H1 (cell line): ENCODE measurements at places on chromosomes 7 and 10. TPM values are rescaled to one million over a fixed set of nuclear protein-coding genes. Genes with fewer than 3 reads are reported as not detected.

DNA sequence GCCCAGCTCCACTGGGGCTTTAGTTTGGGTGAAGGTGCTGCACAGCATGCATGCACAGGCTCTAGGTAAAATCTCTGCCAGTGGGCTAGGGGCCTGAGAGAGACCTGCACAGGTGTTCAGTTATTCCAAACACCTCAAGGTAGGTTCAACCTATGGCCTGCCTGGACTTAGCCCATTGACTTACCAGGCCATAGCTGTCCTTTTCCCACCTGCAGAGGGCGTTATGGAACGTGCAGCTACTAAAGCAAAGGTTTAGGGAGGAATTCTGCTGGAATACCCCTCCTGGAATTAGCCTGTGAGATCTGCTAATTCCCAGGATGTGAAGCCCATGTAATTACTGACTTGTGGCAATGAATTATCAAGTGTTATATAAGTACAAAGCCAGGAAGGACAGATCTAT lies 3.6 kb downstream of the VWC2 start:
- DNase-seq = no peak
- no peak overlapping the region for H3K27ac ChIP-seq
- H3K4me1 ChIP-seq = no peaks in the 10 kb centered on the region
- H3K27me3 ChIP-seq = peaks cover 50% of the 10 kb centered on the region
- no peak overlapping the region for H3K4me3 ChIP-seq

DNA sequence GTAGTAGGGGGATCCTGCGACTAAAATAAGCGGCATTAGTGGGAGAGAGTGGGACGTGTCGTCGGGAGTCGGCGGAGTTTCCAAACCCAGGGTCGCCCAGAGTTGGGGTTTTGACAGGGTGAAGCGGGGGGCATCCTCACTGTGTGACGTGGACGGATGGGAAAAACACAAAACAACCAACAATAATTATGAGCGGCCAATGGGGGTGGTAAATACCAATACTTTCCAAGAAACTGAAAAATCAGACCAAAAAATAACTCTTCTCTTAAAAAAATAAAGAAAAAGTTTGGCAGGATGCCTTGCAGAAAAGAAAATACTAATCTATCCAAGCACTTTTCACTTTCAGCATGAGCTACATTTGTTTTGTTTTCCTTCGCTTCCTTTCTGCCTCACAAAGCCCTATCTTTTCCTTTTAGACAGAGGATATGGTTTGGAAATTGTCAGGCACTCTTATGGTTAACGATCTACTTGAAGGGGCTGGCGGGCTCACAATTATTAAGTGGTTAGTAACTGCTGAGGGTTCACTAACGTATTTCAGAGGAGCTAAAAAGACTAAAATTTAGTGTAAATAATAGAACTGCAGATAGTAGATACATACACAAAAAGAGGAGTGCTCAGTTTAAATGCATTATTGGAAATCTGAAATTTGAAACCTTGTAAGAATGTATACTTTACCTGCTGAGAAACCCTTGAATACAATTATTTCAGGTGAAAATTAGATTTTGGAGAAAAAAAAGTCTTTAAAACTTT lies 802 bp upstream of the CDK6 start:
- H3K27me3 ChIP-seq = no peaks in the 10 kb centered on the region
- H3K36me3 ChIP-seq = no peaks in the 10 kb centered on the region
- H3K4me3 ChIP-seq = peak overlapping the region; percentile 67
- DNase-seq = no peak
- H3K4me1 ChIP-seq = peaks cover 3% of the 10 kb centered on the region
- no peak overlapping the region for H3K27ac ChIP-seq

- no peaks in the 10 kb centered on the region for H3K27me3 ChIP-seq
- H3K36me3 ChIP-seq = no peaks in the 10 kb centered on the region
- H3K4me3 ChIP-seq = no peak overlapping the region
- H3K27ac ChIP-seq = no peak overlapping the region
These were observed 55.5 kb downstream of the SYPL1 start for GRCh38 chr7:106056513-106057203.

DNA sequence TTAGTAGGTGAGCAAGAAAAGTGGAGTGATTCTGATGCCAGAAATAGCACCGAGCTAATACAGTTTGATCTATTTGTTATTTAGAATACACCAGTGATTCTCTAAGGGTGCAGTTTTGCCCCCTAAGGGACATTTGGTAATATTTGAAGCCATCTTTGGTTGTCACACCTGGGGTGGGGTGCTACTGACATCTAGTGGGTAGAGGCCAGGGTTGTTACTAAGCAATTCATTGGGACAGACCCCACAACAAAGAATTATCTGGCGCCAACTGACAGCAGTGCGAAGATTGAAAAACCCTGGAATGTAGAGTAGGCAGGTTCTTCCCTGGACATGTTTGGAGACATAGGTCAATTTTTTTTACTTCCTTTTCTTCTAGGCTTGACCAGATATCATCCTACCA lies 14.6 kb downstream of the PALS2 start:
- no peak overlapping the region for H3K27ac ChIP-seq
- no peak overlapping the region for H3K4me3 ChIP-seq
- H3K4me1 ChIP-seq = no peaks in the 10 kb centered on the region
- no peaks in the 10 kb centered on the region for H3K27me3 ChIP-seq

DNA sequence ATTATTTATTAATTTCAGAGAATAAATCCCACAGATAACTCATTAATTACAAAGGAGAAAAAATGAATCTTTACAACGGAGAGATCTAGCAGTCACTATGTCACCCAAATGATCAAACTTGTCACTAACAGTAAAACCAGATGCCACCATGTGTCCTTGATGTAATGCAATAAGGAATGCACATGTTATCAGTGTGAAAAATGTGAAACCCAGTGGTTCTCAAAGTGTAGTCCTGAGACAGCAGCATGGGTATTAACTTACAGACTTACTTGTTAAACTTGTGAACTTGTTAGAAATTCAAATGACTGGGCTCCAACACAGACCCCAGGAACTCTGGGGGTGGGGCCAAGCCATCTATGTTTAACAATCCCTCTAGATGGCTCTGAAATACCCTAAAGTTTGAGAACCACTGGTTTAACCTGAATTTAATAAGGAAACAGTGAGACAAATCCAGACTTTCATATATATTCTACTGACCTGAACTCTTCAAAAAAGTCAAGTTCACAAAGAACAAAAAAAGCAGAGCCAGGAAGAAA lies 77.4 kb downstream of the RNLS start:
- no peak overlapping the region for H3K4me3 ChIP-seq
- peak; percentile 10 for DNase-seq
- no peak overlapping the region for H3K27ac ChIP-seq

GRCh38 chr10:68047122-68047521 lies 28.0 kb downstream of the HERC4 start:
- H3K27ac ChIP-seq = no peak overlapping the region
- no peak overlapping the region for H3K4me3 ChIP-seq
- no peaks in the 10 kb centered on the region for H3K4me1 ChIP-seq
- no peaks in the 10 kb centered on the region for H3K27me3 ChIP-seq
- H3K36me3 ChIP-seq = no peaks in the 10 kb centered on the region

DNA sequence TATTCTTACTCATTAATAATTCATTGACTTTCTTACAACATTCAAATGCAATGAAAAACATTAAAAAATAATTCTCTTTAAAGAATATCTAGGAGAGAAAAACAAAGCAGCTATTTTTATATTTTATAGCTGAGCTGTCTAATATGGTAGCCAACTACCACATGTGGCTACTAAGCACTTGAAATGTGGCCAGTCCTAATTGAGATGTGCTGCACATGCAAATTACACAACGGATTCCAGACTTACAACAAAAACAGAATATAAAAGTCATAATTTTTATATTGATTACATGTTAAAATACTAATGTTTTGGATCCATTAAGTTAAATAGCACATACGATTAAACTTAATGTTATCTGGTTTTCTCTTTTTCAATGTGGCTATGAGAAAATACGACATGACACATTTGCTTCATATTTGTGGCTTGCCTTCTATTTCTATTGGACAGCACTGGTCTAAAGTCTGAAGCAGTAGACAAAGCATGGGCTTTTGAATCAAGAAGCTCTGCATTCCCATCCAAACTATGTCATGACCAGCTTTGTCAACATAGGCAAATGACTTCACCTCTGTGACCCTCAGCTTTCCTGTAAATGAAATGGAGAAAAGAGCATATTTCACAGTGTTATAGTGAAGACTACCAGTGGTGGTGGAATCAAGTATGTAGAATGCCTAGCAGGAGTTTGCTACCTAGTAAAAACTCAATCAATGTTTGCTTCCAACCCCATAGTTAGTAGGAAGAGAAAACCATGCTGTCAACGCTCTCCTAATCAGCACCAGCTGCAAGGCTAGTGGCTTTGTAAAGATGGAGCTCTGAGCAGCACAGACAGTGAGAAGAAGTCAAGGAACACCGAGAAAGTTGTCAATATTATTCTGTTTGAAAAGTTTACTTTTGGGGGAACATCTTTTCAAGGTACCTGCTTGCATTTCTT lies 37.1 kb upstream of the GDF10 start:
- no peak for DNase-seq
- H3K27ac ChIP-seq = no peak overlapping the region
- H3K27me3 ChIP-seq = no peaks in the 10 kb centered on the region
- no peak overlapping the region for H3K4me3 ChIP-seq
- no peaks in the 10 kb centered on the region for H3K4me1 ChIP-seq

DNA sequence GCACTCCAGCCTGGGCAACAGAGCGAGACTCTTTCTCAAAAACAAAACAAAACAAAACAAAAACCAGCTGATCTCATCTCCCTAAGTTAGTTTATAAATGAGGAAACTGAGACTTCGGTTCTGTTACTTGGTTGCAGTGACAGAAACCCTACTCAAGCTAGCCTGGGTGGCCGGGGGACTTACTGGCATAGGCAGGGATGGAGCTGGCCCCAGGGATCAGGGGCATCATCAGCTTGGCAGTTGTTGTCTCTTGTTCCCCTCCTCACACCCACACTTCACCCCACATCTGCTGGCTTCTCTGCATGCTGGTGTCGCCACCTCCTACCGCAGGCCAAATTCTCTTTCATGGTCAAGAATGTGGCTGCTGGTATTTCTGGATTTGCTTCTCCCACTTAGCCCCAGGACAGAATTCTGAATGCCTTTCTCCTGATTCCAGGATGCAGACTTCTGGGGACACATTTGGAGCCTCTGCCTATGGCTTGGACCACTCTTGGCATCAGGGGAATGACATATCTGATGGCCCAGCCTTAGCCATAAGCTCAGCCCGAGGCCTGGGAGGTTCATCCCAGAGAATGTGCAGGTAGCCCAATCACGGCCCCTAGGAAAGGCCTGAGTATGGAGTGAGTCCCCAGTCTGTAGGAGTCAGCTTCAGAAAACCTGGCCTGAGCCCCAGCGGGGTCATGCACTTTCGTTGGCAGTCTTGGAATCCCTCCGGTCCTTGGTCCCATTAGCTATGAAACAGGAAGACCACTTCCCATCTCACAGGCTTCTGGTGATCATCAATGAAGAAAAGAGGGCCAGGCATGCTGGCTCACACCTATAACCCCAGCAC lies 41.6 kb upstream of the CTBP2 start:
- DNase-seq = no peak
- H3K27ac ChIP-seq = no peak overlapping the region
- H3K27me3 ChIP-seq = no peaks in the 10 kb centered on the region

- no peaks in the 10 kb centered on the region for H3K27me3 ChIP-seq
These were observed 90.8 kb downstream of the DNAJB9 start for GRCh38 chr7:108660465-108660864.

DNA sequence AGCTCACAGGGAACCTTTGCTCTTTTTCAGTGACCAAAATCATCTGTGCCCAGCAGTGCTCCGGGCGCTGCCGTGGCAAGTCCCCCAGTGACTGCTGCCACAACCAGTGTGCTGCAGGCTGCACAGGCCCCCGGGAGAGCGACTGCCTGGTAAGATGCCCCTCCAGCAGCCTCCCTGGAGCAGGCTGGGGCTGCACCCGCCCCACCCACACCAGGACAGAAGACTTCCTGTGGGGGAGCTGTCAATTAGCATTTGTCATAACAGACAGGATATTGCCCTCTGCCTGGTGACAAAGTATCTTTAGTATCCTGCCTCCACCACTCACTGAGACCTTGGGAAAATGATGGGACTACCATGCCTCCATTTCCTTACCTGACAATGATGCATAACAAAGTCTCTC lies 133.7 kb downstream of the EGFR start:
- no peaks in the 10 kb centered on the region for H3K4me1 ChIP-seq
- no peaks in the 10 kb centered on the region for H3K27me3 ChIP-seq
- H3K36me3 ChIP-seq = no peaks in the 10 kb centered on the region

DNA sequence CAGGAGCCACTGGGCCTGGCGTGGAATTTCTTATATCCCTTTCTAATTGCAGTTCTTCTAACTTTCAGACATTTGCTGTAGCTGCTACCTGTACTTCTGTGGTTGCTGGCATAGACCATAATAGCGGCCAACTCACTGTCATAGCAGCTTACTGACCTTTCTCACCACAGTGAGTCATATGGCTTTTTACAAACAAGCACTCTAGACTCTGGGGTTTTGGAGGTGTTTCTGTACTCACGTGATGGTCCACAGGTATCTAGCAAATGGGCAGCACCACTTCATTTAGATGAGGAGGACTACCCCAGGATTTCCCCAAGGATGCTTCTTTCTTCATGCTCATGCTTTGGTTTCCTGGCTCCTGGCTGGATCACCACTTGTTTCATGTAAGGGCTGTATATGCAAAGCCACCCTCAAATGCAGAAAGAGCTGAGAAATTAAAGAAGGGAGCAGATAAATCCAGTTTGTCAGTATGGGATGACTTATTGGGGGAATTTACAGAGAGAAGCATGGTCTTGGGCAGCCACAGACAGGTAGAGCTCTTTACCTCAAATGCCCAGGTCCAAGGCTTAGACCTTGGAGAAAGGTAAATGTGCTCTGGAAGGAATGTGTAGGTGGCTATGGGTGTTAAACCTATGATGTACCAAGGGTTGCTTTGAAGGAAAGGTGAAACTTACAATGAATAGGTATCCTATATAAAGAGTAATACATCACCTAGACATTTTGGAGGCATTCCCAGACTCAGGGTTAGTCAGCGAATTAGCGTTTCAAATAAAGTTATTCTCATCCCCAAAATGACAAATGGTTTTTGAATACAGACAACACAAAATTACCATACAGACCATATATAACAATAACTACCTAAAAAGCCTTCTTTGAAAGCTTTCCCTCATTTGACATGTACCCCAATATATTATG lies 15.9 kb upstream of the SLC25A16 start:
- no peaks in the 10 kb centered on the region for H3K36me3 ChIP-seq
- no peak overlapping the region for H3K27ac ChIP-seq
- H3K4me1 ChIP-seq = no peaks in the 10 kb centered on the region
- H3K27me3 ChIP-seq = no peaks in the 10 kb centered on the region
- no peak for DNase-seq

GRCh38 chr7:11191574-11192220 lies 218.0 kb downstream of the PHF14 start:
- no peaks in the 10 kb centered on the region for H3K36me3 ChIP-seq
- no peak for DNase-seq
- no peak overlapping the region for H3K4me3 ChIP-seq
- peaks cover 22% of the 10 kb centered on the region for H3K27me3 ChIP-seq

The PNLIPRP2 gene
- 0.21 TPM in 1 of 2 replicates, not detected in the other for total RNA-seq

The CAMK2B gene
- 0.15 and 0.17 TPM in 2 replicates for total RNA-seq

The PTPN20 gene
- not detected in 2 replicates for total RNA-seq
